NCI-H2029 treated with DMSO at 0.1 percent for 48 hours (cell line): ENCODE measurements at places on chromosomes 7 and 10.

GRCh38 chr10:71207578-71207977, 4.8 kb upstream of the UNC5B start:
- DNase-seq = no peak

- DNase-seq = no peak
Measured at GRCh38 chr7:40780460-40780859, 645.7 kb downstream of the SUGCT start.

- DNase-seq = no peak
Measured at GRCh38 chr10:68992636-68993440, 4.2 kb downstream of the KIFBP start.

DNA sequence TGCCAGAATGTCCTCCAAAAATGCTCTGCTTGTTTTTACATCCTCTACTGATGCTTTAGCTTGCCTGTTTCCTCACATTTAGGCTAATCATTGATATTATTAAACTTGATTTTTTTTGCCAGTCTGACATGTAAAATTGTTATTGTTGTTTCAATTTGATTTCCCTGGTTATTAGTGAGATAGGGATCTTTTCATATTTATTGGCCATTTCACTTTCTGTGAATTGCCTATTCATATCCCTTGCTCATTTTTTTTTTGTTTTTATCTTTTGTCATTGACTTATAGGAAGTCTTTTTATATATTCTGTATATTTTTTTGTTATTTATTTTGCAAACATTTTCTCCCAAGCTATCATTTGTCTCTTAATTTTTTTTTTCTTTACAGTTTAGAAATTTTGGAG, 13.2 kb downstream of the FAM221A start:
- DNase-seq = no peak

- no peak for DNase-seq
Measured at GRCh38 chr7:89500084-89500483, 654.2 kb upstream of the STEAP1 start.

- no peak for DNase-seq
Measured at GRCh38 chr10:30786131-30786530, 156.6 kb upstream of the LYZL2 start.

GRCh38 chr7:44709011-44709915, 39.4 kb upstream of the ZMIZ2 start:
- no peak for DNase-seq

GRCh38 chr7:66837007-66837406, 84.0 kb upstream of the TMEM248 start:
- DNase-seq = no peak

- no peak for DNase-seq
Measured at GRCh38 chr10:62992145-62992721, 140.9 kb upstream of the NRBF2 start.
